ENCODE measurements at places on chromosomes 2 and 18.

DNA sequence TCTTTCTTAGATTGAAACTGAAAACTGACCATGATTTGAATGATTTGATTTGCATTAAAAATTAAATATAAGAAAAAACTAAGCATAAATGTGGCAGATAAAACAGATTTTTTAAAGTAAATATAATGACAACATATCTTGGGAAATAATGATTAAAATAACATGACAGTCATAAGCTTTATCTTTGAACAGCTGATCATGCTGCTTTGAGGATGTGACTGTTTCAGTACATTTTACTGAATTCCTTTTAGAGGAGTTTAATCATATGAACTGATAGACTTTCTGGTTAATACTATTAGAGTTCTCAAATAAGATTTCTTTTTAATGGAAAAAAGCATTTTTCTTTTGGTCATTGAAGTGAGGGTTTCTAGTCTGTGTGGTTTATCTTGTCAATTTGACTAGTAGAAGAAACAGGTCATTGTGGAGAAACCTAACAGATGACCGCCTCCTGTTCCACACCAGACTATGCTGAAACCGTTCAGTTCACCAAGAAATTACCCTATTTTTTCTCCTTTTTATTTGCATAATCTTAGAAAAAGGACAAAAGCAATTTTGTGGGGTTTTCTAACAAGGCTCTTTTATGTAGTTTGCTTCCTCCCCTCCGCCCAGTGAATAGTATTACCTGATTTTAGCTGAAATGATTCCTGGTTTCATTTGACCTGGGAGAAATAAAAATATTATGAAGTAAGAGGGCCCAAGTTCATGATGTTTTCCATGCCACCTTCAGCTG, 262.1 kb downstream of the PTGR3 start:
- no peak for DNase-seq

GRCh38 chr2:163600801-163601200, 135.0 kb downstream of the FIGN start:
- DNase-seq: no peak

DNA sequence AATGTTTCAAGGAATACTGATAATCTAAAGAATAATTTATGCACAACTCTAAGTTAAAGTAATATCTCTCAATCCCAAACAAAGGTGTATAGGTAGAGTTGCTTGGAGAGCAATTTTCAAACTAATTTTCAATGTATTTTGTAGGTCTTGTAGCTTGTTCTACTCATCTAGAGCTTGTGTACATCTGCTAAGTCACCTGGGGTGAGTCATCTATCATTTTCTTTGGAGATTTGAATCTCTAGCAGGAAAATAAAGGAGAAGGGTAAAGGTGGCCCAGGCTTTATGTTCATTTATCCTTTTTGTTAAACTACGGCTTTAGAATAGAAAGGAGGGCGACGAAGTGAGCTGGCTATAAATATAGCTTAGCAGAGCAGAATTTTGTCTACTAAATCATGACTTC, 76.8 kb upstream of the THUMPD2 start:
- DNase-seq: no peak

DNA sequence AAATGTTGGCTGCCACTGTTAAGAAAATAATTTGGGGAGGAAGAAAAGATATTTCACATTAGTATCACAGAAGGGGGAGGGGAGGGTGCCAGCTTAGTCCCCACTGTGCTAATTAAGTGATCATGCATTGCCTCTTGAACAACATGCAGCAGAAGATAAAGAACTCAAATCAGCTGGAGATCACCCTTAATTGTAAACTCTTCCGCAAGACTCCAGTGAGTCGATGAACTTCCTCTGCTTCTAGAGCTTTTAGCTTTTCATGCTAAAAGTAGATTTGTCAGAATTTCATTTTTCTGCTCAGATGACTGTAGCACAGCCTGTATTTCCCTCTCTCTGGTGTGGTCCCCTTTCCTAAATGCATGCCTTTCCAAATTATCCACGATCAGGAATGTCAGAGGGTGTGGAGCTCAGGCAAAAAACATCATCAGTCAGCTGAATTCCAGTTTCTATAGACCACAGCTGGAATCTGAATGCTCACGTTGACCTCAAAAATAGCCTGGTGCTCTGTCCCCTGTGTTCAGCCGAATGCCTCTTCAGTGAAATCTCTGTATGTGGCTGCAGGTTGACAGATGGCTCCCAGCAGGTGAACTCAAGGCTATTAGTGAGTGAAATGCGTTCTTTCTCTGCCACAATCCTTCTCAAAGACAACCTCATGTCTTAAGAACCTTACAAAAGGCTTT, 156.8 kb upstream of the UNC80 start:
- DNase-seq: no peak

GRCh38 chr2:204586444-204587180, 41.3 kb downstream of the PARD3B start:
- DNase-seq: no peak

- DNase-seq: no peak
These were observed 38.1 kb downstream of the ATOH8 start for GRCh38 chr2:85791704-85792565.

GRCh38 chr2:3959372-3959771, 256.0 kb downstream of the DCDC2C start:
- peak; percentile 53 for DNase-seq

GRCh38 chr2:128258218-128258617, 60.5 kb downstream of the HS6ST1 start:
- no peak for DNase-seq

DNA sequence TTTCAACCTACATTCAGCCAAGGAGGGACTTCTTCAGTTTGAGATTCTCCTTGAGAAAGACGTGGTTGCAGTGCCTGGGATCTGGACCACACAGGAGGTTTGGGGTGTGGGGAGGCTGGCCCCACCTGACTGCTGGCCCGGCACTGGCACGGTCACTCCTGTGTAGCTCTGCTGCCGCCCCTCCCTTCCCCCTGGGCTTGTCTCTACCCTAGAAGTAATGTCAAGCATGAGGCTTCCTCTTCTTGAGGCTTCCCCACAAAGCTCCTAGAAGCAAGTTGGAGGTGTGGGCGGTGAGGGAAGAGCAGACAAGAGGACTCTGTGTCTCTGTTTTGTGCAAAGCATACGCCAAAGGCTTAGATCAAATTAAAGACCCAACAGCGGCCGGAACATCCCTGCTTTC, 8.7 kb downstream of the KLHL29 start:
- no peak for DNase-seq

GRCh38 chr18:384897-385296, 115.6 kb downstream of the COLEC12 start:
- DNase-seq: no peak

DNA sequence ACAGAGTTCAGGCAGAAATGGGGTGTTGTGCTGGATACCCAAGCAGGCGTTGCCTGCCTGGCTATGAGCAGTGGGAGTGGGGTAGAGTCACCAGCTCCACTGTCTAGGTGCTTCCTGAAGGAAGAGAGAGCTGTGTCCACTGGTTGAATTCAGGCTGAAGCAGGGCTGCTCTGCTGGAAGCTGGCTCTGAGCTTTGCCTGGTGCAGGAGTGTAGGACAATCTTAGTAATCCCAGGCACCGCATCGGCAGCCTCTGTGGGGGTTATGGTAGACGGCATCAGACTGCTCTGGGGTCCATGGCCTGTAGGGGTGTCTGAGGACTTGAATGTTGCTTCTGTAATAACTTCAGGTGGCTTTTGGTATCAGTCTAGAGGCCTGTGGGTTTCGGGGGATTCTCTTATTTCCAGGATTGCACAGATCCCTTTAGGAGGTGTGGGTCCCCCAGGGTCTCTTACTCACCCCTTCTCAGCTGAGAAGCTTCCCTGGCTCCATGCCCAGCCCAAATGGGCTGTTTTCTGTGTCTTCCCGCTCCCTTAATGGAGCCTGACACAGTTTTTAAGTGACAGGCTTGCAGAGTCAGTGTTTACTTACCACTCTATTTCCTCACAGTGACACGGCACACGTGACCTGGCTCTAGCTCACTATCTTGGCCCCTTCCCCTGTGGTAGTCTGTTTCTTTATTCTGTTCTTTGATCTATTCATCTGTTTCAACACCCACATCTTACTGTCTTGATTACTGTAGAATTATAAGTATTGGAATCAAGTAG, 644.3 kb downstream of the CBLN2 start:
- DNase-seq: peak; percentile 1

GRCh38 chr2:3282056-3282998, 95.3 kb downstream of the EIPR1 start:
- no peak for DNase-seq

- DNase-seq: peak; percentile 34
These were observed 55.9 kb upstream of the CTLA4 start for GRCh38 chr2:203811491-203812221.

GRCh38 chr18:55088000-55088401, 128.7 kb upstream of the CCDC68 start:
- no peak for DNase-seq

DNA sequence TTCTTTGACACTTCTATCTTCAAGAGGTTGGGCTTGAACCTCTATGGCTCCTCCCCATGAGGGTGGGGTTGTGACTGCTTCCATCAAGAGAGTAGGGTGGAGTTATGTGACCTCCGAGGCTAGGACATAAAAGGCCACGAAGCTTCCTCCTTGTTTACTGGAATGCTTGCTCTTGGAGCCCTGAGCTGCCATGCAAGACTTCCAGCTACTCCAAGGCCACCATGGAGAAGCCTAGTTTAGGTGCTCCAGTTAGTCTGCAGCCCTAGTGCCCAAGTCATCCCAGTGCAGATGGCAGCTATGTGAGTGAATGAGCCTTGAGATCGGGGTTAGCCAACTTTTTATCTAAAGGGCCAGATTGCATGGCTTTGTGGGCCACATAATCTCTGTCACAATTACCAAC, 2.4 kb upstream of the MERTK start:
- peak; percentile 66 for DNase-seq

Data from hematopoietic multipotent progenitor cell treated with erythropoietin and hydrocortisone succinate and interleukin-3 and kit ligand, for 6 days (in vitro differentiated cells).